Kidney epithelial cell (primary cell): ENCODE measurements at places on chromosomes 11 and 22. TPM values are rescaled to one million over a fixed set of nuclear protein-coding genes. Genes with fewer than 3 reads are reported as not detected.

GRCh38 chr11:2127482-2128129 lies 11.6 kb downstream of the IGF2 start:
- no peak for DNase-seq

- DNase-seq: no peak
Observed at GRCh38 chr11:94787801-94788200, 19.6 kb downstream of the AMOTL1 start.

Gene TPH1
- total RNA-seq: 0.07 and 0.38 TPM in 2 replicates

DNA sequence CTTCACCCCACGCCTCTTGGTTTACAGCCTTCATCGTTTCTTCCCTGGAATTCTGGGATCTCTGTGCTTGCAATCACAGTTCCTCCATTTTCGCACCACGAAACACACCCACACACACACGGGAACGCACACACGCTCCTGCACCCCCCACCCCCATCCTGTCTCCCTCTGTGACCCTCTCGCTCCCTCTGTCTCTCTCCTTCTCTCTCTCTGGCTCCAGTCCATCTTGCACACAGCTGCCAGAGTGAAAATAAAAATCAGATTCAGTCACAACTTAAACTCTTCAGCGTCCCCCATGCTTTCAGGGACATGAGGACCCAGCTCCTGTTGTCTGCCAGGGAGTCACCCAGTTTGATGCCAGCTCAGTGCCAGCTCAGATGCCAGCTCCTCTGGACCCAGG lies 3.0 kb downstream of the GAL start:
- DNase-seq: no peak

DNA sequence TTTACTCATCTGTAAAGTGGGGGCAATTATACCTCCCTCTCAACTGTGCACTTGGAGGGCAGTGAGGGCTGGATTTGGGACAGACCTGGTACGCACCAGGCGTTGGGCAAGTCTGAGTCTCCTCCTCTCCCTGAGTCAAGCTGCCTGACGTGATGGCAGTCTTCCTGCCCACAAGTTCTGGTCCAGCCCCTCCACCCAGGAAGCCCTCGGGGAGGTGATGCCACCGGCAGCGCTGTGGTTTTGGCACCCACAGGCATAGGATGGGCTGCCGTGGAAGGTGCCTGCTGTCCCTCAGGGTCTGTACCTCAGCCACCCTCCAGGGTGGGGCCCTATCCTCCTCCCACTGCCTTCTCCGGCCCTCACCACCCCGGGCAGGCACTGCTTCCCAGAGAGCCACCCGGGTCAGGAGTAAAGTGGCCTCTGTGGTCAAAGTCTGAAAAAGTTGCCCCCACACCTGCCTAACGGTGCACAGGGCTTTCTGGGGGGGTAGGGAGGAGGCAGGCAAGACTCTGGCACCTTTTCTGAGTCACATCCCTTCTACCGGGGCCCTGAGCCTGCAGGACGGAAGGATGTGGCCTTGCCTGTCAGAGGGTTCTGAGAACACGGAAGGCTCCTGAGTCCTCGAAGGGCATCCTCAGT lies 6.5 kb upstream of the APOBEC3H start:
- no peak for DNase-seq

DNA sequence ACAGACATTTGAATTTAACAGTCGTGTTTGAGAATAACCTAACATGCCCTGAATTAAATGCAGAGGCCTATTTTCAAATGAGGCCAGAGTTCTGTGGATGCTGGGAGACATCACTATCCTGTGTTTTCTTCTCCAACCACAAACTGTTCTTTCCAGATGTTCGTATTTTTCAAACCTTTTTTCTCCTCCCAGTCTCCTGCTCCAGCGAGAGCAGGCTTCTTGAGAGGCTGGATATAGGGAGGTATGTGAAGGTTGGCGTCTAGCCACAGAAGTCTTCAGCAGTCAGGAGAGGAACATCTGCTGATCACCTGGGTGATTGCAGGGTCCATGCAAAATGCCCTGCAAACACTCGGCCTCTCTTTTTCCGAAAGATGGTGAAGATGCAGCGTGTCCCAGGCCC lies 126.3 kb downstream of the C11orf91 start:
- DNase-seq: no peak

DNA sequence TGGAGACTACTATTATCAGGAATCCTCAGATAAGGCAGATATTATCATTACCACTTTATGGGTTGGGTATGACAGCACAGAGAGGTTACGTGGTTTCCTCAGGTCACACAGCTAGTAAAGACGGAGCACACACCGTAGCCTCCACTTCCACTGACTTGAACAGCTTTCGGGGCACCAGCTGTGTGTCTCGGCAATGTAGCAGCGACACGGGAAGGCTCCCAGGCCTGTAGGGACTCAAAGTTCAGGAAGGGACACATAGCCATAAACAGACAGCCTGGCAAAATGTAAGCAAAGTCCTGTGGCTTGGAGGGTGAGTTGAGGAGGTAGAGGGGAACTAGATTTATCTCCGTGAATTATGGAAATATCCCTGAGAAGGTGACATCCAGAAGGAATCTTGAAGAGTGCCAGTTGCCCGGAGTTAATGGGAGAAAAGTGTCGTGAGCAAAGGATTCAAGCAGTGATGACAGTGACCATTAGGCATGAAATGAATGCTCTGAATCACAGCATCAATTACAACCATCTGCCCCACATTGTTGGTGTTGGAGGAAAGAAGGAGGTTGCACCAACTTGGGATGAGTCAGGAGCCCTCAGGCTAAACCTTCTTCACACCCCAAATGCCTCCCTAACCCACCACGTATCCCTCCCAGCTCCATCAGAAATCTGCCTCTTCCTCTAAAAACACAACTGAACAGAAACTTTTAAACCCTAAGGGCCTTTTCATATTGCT lies 106.7 kb upstream of the ASPHD2 start:
- peak; percentile 39 for DNase-seq

Gene CD3G
- not detected in 2 replicates for total RNA-seq

DNA sequence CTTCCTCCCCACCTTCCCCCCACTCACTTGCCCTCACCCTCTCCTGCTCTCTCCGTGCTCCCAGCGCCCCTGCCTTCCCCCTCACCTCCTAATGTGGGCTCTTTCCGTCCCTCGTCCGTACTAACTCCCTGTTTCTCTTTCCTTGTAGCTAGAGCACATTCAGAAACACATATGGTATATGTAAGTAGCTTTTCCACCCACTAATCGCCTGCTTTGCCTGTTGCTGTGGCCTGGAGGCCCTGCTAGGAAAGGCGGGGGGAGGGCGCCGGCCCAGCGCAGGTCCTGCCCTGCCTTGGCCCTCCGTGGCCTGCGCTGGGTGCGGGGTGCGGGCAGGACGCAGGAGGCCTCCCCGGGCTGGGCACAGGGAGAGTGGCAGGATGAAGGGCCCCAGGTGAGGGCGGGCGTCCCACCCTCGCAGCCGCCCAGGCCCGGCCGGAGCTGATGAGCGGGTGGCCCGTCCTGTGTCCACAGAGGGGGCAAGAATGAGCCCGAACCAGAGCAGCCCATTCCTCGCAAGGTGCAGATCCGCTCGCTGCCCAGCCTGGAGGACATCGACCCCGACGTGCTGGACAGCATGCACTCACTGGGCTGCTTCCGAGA lies 41.7 kb downstream of the MOB2 start:
- DNase-seq: no peak

Gene CDON
- 8.1 and 10.4 TPM in 2 replicates for total RNA-seq

DNA sequence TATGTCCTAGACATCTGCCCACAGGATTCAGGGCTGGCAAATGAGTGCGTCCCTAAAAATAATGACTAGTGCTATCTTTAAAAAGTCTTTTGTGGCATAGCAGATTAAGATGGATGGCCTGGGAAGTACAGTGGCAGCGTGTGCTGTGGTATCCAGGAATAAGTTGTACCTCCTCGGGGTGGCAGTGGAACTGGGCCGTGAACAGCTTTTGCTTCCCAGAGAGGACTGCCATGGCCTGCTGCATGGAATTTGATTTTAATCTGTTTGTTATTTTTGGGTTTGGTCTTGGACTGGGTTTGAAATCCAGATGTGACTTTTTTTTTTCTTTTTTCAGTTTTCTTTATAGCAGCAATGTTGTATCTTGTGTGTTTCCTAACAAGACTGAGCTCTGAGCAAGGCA lies 71.3 kb upstream of the PARVG start:
- no peak for DNase-seq

- DNase-seq: no peak
Observed at GRCh38 chr11:17386331-17387084, 2.0 kb downstream of the KCNJ11 start.

Gene F2
- not detected in 2 replicates for total RNA-seq

Gene CEP126
- 0.71 and 0.82 TPM in 2 replicates for total RNA-seq

DNA sequence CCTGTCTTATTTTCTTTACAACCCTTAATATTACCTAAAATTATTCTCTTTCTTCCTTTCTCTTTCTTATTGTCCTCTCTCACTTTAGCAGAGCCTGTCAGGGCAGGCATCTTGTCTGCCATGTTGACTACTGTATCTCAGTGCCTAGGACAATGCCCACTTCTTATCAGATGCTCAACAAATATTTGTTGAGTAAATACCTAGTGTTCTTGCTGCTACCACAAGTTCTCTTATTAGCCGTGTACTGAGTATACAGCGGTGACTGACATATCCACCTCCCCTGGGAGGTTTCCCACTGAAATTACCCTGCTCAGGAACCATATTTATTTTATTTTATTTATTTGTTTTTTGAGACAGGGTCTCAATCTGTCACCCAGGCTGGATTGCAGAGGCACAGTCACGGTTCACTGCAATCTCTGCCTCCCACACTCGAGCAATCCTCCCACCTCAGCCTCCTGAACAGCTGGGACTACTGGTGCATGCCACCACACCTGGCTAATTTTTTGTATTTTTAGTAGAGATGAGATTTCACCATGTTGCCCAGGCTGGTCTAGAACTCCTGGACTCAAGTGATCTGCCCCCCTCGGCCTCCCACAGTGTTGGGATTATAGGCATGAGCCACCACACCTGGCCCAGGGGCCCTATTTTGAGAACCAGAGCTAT lies 6.7 kb downstream of the HPX start:
- no peak for DNase-seq

Gene PKP3
- 23.9 and 24.9 TPM in 2 replicates for total RNA-seq

Gene OR5J2
- not detected in 2 replicates for total RNA-seq

Gene CDC45
- 5.6 and 10.5 TPM in 2 replicates for total RNA-seq

DNA sequence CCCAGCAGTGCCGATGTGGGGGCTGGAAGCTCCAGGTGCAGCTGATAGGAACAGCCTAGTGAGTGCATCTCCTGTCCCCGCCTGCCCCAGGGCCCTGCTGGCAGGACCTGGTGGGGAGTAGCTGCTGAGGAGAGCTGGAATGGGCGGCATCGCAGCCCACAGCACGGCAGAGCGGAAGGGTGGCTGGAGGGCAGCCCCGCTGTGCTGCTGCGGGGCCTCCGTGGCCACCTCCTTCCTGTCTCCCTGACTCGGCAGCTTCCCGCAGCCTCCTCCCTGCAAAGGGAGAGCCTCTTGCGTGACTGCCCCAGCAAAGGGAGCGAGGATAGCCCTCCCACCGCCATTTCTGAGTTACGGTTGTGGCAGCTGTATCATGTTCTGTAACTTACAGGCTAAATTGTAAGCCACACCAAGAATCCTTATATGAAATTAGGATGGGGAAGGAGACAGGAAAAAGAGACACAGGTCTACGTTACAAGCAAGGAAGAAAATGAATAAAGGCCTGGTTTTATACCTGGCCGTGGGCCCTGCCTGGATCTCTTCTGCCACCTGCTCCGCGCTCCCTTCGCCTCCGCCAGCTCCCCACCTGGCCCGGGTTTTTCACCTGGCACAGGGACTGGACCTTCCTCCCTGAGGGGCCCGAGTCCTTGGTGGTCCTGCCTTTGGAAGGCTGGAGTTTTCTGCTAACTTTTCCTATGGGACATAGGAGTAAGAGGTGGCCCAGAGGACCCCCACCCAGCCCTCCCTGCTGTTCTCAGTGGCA lies 10.0 kb downstream of the TPCN2 start:
- no peak for DNase-seq

- DNase-seq: no peak
Observed at GRCh38 chr22:46240907-46241306, 9.2 kb downstream of the CDPF1 start.

DNA sequence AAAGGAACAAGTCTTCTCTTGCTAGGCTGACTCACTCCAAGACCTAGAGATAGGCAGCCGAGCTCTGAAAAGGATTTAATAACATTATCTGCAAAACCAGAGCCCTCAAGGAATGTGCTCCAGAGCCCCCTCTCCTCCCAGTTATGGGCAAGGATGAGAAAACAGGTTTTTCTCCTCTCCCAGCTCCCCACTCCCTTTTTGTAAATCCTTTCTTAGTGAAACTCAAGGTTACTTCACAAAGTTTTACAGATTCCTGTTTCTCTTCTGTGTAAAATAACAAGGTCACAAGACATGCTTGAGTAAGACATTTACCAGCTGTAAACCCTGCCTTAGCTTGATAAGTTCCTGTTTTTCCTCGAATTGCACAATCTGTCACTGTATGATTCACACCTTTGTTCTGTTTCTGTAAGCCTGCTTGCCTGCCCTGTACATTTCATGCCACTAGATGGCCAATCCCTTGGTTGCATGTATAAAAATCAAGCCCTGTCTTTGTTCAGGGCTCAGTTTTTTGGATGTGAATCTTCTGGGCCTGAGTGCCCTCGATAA lies 489.4 kb downstream of the KCNA4 start:
- peak; percentile 96 for DNase-seq

DNA sequence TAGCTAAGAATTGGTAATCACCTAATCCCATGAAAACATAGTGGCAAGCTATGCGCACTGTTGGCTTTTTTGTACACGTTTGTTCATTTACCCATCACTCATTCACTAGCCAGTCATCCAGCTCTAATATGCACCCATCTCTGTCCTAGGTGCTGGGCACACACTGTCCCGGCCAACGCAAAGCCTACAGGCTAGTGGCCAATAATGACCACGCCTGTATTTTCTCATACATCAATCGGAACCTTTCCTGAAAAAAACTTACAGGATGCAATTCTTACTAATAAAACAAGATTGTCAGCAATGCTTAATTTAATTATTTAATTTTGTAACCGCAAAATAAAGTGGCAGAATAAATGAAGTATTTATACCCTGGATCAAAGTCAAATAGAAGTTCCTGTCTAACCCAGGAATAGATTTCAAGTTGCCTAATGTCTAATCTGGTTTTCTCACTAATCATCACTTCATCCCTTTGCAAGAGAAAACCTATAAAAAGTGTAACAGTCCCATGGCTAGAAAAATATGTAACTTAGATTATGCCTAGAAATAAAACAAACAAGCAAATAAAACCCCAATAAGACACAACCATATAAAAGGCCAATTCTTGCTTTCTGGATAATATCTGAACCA lies 143.3 kb upstream of the BLID start:
- DNase-seq: no peak

DNA sequence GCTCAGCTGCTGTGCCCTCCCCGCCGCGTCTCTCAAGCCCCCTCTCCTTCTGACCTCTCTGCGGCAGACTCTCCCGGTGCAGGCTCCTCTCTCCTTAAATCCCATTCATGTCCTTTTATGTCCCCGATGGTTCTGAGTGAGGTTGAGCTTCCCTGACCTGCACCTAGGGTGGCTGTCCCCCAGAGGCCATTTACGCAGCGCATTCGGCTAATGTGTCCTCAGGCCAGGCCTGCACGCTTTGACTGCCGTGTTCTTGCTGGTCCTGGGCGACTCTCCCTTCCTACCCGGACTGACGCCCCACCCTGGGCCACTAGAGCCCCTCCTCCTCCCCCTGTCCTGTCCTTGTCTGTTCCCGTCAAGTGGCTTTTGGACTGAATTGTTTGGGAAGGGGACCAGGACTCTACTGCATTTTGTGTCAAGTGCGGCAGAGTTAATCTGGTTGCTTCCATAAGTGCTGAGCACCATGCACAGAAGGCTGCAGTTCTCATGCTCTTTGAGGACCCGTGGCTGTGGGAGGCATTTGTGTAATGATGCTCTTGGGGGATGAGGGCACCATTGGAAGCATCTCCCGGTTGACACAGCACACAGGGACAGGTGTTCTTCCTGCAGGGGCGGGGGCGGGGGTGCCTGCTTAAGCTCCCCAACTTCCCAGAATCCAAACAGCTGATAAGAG lies 37.1 kb downstream of the IGHMBP2 start:
- DNase-seq: no peak
